Skin of body (tissue), 3 donors: ENCODE measurements at places on chromosomes 5 and 9. TPM values are rescaled to one million over a fixed set of nuclear protein-coding genes. Genes with fewer than 3 reads are reported as not detected.

The FOXD4L6 gene
- total RNA-seq = not detected

GRCh38 chr5:2200261-2200950 is 317.7 kb upstream of the IRX4 start:
- DNase-seq = no peak

DNA sequence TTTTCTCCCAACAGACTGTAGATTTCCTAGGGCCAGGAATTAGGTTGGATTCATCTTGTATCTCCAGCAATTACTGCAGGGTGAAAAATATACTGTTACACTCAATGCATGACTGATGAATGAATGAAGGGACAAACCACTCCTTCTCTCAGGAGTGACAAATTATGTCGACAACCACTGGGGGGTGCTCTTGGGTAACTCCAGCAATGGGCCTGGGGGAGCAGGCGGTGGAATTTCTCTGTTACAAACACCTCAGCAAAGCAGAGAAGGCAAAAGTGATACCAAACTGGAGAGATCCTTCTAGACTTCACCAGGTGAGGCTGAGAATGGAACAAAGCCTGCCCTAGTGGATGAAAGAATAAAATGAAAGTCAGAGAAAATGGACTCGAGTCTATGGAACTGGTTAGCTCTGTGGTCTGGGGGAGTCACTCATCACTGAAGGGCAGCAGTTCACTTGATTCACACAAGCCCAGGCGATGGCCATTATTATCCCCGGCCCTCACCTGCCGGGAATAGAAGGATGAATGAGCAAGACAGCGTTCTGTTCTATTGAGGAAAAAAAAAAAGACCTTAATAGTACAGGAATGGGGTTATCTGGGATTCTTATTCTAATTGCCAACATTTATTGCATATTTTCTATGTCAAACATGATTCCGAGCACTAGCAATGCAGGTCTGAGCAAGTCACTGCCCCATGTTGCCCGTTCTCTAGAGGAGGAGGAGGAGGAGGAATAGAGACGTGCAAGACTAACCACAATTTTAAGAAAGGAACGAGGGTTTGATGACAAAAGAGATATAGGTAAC is 341.1 kb downstream of the ASTN2 start:
- no peak for DNase-seq

GRCh38 chr5:175893466-175893865 is 22.1 kb downstream of the CPLX2 start:
- no peak for DNase-seq

The SPEF2 gene
- 13.8 TPM for total RNA-seq

The SPINK13 gene
- not detected for total RNA-seq
